ENCODE measurements at places on chromosomes 2 and 18.

GRCh38 chr18:5439986-5440696 lies 103.7 kb downstream of the EPB41L3 start:
- no peak for DNase-seq

GRCh38 chr2:225771701-225772100 lies 372.2 kb downstream of the NYAP2 start:
- DNase-seq, result no peak

- DNase-seq, result no peak
These were observed 1.0 kb downstream of the HOXD9 start for GRCh38 chr2:176123411-176124109.

DNA sequence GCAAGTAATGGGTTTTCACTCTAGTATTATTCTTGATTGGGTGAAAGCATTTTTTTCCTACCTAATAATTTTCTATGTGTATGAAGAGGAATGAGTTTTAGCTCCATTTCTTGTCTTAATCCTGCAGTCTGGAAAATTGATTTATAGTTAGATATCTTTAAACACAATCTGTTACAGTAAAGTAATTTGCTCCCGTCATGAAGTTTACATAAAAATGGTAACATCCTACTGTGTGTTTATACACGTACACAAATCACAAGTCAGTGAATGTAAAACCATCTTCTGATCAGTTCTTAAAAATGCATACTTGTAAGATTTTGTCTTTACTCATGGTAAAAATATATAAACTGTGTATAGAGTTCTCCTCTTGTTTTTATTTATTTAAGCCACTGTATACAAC lies 51.1 kb downstream of the MAP2 start:
- no peak for DNase-seq

- DNase-seq, result no peak
These were observed 44.0 kb upstream of the XPO1 start for GRCh38 chr2:61582165-61582564.

DNA sequence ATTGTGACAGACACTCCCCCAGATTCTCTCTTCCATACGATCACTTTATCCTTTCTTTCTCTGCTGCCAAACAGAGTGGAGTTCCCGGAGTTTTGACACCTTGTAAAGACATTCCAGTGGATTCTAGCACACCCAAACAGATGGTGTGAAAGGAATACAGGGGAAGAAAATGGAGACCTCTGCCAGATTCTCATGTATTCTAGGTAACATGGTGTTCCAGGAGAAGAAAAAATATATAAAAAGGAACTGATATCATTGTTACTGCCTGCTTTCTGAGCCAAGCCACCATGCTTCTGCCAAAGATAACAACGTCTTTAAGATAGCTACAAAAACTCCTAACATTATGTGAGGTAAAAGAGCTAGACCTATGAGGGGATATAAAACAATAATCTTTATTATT lies 136.5 kb downstream of the TXNL1 start:
- no peak for DNase-seq

DNA sequence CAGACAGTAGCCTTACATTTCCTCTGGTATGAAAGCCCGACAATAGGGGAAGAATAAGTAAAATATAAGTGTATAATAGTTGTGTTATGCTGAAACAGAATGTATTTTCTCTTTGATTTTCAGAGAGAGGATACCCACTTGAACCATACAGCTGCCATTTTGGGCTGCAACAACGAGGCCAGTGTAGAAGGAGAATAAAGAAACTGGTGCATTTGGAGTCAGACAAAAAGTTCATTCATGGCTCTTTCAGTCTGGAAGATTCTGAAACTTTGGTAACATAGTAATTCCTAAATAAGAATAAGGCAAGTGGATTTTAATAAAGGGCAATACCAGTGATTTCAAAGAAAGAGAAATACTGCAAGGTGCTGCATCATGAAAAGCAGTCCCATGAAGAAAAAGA lies 610.9 kb downstream of the LRP1B start:
- no peak for DNase-seq

- DNase-seq, result no peak
These were observed 58.2 kb downstream of the KLHL14 start for GRCh38 chr18:32714571-32715148.

- no peak for DNase-seq
These were observed at the start of gene ERBB4 for GRCh38 chr2:212538305-212539071. ERBB4 (minus strand) TSS chr2:212538802; CDS start chr2:212538530, 272 bp downstream.

- DNase-seq, result no peak
These were observed 190.4 kb upstream of the CCDC150 start for GRCh38 chr2:196449083-196449482.

Measured in stimulated activated CD4-positive, alpha-beta T cell treated with anti-CD3 and anti-CD28 coated beads, Interleukin-12 subunit alpha, Interleukin-12 subunit beta, amount 100 ng/mL, for 48 hours (primary cell).